CD4-positive, alpha-beta T cell treated with Interleukin-12 subunit alpha and Interleukin-12 subunit beta, for 1 hour (primary cell): ENCODE measurements at places on chromosomes 1 and 21.

DNA sequence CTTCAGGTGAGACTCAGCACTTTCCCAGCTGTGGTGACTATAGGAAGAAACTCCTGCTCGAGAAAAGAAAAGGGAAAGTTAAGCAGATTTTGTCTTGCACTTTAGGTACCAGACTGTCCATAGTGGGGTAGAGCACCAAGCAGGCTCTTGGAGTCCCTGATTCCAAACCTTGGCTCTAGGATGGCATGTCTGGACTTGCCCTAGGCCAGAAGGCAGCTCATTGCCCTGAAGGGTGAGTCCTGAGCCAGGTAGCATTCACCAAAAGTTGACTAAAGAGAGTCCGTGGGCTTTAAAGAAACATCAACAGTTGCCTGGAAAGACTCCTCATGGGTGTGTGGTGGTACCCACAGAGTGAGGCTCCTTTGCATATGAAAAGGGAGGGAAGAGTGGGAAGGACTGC lies 145.2 kb upstream of the SNX7 start:
- no peak for DNase-seq

DNA sequence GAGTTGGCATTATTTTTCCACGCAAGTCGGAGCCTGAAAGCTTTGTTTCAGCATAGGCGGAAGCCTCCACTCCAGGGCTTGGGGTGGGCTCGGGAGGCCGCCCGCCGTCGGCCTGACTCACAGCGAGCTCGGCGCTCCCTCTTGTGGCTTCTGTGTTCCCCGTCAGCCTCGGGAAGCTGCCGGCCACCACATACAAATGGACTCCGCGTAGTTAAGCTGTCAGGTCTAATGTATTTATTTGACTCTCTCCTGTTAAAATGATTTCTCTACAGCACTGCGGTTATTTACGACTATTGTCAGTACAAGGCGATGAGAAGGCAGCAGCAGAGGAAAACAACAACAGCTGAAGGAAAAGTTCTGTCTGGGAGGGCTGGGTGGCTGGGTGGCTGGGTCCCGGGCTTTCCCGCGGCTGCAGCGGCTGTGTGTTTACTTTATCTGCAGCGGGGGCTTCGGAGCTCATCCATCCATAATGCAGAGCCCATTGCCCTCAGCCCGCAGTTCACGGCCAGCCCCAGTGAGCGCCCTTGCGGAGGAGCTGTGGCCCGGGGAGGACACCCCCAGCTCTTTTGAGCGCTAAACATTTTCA lies 375.7 kb upstream of the CAMK1G start:
- no peak for DNase-seq

DNA sequence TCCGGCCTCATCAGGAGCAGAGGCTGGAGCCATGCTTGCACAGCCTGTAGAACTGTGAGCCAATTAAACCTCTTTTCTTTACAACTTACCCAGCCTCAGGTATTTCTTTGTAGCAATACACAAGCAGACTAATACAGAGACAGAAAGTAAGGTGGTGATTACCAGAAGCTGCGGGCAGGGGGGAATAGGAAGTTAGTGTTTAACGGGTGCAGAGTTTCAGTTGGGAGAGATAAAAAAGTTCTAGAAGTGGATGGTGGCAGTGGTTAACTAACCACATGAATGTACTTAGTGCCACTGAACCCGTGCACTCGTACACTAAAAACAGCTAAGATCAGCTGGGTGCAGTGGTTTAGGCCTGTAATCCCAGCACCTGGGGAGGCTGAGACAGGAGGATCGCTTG lies 80.4 kb upstream of the TARDBP start:
- DNase-seq: peak; percentile 21

DNA sequence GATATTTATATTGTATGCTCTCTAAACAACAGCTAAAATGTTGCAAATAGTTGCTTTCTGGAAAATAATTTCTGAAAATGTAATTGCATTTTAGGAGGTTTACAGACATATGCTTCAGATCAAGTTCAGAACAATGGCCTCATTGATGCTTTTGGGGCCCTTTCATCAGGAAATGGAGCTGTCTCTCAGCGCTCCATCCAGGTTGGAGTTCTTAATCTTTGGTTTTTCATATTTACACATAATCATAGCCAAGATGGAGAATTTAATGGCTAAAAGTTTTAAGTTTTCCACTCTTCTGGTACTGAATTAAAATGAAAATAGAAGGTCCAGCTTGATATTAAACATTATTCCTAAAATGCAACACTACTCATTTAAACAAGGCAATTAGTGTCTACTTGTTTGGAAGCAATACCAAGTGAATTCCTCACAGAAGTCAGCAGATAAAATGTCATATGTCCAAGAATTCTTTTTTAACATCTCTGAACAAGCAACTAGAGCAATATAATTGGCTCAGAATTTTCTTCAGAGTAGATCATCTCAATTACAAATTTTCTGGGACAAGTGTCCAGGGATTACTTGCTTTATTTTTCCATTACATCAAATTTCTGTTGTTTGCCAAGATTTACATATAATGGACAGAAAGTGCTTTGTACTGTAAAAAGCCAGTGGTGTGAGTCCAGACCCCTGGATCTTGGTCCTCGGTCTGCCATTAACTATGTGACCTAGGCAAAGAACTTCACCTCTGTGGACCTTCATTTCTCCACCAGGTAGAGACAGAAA lies 22.6 kb downstream of the CLCA1 start:
- no peak for DNase-seq

DNA sequence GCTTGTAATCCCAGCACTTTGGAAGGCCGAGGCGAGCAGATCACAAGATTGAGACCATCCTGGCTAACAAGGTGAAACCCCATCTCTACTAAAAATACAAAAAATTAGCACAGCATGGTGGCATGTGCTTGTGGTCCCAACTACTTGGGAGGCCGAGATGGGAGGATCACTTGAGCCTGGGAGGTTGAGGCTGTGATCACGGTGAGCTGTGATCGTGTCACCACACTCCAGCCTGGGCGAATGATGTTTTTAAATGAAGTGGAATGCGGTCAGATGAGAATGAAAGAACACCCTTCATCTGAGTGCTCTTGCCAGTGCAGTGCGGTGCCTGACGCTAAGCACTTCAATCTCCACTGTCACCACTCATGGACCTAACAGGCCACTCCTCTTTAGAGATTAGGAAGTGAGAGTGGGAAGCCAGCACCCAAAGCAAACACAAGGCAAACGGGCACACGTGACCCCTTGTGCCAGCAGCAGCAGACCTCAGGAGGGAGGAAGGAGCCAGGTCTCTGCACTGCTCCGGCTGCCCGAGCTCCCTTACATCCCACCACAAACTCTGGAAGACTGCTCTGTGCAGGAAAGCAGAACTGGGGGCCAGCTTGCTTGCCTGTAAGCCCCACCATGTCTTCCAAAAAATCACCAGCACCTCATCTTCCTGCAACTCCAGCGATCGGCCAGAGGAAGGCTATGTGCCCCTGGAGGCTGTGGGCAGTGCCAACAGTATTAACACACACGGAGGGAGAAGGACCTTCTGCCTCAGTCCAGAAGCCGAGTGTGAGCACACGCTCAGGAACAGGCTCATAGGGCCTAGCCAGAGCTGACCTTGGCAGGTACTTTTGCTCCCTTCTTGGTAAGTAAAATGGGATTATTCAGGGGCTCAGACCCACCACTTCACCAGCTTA lies 9.7 kb downstream of the CTNNBIP1 start:
- peak; percentile 16 for DNase-seq

- no peak for DNase-seq
Observed at GRCh38 chr1:208209896-208210589, 34.1 kb downstream of the PLXNA2 start.

GRCh38 chr1:205183676-205184335 lies 27.7 kb downstream of the DSTYK start:
- DNase-seq: no peak

GRCh38 chr1:24120965-24121364 lies 9.0 kb upstream of the MYOM3 start:
- no peak for DNase-seq

GRCh38 chr1:88398338-88398737 lies 285.7 kb upstream of the PKN2 start:
- DNase-seq: no peak

DNA sequence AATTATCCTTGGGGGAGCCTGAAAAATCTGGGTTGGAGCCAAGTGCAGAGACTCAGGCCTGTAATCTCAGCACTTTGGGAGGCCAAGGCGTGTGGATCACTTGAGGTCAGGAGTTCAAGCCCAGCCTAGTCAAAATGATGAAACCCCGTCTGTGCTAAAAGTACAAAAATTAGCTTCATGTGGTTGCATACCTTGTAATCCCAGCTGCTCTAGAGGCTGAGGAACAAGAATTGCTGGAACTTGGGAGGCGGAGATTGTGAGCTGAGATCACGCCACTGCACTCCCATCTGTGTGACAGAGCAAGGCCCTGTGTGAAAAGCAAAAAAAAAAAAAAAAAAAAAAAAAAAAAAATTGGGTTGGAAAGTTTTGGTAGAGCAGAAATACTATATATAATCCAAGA lies 1563.6 kb upstream of the PRMT6 start:
- DNase-seq: no peak

DNA sequence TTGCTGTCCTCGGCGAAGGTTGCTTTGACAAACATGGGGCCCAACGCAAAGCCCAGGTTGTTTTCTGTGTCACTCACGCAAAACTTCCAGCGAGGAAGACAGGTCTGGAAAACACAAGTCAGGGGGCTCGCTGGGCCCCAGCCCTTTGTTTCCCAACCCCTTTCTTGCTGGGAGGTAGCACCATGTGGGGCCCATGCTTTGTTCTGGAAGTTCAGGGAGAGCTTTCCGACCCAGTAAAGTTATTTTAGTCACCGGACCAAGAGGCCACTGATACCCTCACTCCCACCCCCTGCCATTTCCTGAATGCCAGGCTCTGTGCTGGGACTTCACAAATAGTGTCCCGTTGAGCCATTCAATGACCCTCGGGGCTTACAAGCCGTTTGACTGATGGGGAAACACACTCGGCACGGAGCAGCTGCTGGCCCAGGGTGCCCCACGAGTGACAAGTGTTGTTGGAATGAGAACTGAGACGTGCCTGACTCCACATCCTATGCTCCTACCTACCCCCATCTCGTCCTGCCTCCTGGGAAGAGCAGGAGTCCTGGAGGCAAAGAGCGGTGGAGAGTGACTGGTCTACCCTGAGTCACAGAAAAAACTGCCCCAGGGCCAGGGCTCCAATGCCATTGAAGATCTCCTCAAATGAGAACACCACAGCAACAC lies 52.0 kb downstream of the ECE1 start:
- DNase-seq: no peak

- DNase-seq: no peak
Observed at GRCh38 chr1:30847358-30847972, 61.1 kb downstream of the SDC3 start.

DNA sequence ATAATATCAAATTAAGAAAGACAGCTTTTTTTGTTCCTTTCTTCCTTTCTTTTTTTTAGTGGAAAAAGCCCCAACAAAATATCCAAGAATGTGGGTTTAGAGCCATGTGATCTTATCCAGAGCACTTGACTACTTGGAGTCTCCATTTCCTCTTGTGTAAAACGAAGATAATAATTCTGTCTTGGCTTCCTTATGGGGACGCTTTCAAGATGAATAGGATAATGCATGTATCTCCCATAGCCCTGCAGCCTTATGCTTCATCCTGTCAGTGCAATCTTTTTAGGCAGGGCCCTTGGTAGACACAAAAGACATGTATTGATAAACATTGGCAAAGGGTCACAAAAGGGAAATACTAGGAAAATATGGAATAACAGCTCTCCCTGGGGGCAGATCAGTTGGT lies 34.8 kb downstream of the ZBTB18 start:
- no peak for DNase-seq

- no peak for DNase-seq
Observed at GRCh38 chr1:109687641-109688499, at the start of gene GSTM1. Gene GSTM1 (plus strand): TSS chr1:109687817. CDS start chr1:109687874, 57 bp downstream.

- peak; percentile 72 for DNase-seq
Observed at GRCh38 chr1:248924696-248925532, 18.9 kb downstream of the PGBD2 start.

DNA sequence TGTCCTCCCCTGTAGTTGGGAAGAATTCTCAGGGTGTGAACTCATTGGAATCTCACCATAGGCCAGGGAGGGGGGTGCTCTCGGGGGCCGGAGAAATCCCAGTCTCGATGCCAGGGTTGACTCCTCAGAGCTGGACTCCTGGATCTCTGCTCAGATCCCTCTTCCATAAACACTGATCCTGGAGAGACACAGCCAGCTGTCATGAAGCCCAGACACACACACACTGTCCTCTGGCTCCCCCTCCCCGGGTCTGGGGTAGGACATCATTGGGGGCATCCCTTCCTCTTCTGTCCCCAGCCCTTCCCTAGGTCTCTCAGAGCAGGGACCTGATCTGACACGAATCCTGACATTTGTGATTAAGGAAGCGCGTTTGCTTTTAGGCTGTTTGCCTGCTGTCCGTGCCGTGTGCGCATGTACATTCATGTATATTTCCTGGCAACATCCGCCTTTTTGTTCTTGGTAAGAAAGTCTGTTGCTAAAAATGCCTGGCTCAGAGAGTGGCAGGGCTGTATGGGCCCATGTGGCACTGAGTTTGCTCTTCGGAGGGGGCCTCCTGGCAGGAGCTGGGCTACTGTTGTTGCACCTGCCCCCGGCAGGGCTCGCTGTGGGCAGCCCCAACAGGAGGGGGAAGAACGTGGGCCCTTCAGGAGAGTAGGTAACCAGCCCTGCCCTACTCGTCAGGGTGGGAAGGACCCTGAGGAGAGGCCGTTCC lies 45.4 kb upstream of the SELENON start:
- peak; percentile 9 for DNase-seq

DNA sequence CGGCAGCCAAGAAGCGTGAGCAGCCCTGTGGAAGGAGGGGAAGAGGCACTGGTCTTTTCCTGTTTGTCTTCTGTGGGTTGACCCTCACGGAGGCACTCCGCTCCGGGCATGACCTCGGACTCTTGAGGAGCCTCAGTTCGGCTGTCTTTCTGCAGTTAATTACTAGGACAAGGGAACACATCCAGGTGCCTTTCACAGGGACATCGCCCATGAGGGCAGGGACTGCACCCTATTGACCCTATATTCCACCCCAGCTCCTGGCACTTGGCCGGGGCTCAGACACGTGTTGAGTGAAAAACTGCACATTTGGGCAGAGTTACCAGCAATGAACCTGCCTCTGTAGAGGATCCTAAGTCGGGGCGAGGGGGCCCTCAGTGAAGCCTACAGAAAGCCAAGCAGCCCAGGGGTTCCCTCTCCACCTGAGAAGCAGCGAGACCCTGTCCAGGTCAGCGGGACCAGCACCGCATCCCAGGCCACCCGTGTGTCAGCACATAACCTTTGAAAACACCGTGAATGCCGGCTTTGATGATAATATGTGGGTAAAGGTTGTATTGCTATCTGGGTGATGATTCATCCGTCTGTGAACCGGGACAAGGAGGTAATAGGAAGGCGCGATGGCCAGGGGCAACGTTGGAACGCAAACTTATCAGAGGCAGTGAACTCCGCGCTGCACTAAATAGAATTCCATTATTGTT lies 161.4 kb upstream of the ARHGEF16 start:
- DNase-seq: no peak

DNA sequence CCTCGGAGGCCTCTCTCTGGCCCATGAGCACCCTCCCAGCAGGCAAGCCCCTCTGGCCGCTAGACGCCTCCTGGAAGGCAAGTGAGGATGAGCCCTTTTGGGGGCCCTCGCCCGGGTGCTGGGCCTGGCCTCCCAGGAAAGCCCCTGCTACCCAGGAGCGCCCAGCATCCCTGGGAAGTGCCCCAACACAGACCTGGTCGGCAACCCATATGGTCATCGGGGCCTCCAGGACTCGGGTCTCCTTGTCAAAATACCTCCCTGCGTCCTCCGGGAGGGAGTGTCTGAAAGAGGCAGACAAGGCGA lies 21.0 kb upstream of the TMEM52 start:
- DNase-seq: no peak

- no peak for DNase-seq
Observed at GRCh38 chr1:117681093-117681900, 75.4 kb downstream of the TENT5C start.

GRCh38 chr1:173410794-173411236 lies 66.3 kb upstream of the PRDX6 start:
- DNase-seq: peak; percentile 12

GRCh38 chr21:26389971-26390641 lies 183.0 kb downstream of the CYYR1 start:
- DNase-seq: no peak
